Esophagus mucosa (tissue), 1 donor: ENCODE measurements at places on chromosomes 7 and 10. TPM values are rescaled to one million over a fixed set of nuclear protein-coding genes. Genes with fewer than 3 reads are reported as not detected.
A peak's percentile ranks its signal among the peaks of the same experiment; 100 is the strongest.

DNA sequence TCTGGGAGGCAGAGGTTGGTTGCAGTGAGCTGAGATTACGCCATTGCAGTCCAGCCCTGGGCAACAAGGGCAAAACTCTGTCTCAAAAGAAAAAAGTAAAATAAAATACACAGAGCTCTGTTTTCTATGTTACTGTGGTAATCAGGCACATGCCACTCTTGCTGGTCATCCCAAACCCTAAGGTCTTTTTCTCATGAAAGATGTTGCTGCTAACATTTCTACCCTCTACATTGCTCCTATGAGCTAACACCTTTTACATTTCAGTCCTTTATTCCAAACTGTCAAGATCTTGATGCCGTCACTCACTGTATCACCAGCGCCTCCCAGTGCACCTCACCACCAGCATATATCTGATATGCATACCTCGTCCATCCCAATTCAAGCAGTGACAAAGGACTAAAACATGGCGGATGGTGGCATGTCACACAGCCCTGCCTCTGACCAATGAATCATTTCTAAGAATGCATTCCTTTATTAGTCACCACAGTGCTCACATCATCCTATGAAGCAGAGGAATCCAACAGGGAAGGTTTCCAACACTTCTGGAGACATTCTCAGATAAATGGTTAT lies 4.3 kb downstream of the DAGLB start:
- ATAC-seq: peak; percentile 42

DNA sequence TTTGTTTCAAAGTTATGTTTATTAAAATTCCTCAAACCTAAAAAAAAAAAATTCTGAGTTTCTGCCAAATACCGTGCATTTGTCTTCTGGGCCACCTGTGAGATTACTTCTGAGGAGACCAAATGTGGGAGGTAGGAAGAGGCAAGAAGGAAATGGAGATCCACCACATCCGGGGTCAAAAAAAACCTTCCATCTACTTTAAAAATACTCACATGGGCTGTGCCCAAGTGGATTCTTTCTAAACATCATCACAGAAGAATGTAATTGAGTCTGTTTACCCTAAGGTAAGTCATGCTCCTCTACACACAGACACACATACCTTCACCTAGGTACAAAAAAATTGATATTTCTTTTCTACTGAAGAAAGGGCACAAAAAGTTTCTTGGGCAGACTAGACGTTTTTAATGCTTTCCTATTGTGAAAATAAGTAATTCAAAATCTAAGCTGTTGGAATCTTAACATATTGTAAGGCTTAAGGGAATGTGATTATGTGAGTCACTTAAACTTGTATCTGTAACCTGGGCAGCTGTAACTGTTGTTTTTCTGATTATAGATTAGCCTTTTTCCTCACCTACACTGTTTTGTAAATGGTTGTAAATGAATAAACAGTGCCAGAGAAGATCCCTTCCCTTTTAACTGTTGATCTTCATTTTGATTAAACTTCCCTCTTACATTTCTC lies 19.1 kb upstream of the SPOCK2 start:
- no peak for ATAC-seq

DNA sequence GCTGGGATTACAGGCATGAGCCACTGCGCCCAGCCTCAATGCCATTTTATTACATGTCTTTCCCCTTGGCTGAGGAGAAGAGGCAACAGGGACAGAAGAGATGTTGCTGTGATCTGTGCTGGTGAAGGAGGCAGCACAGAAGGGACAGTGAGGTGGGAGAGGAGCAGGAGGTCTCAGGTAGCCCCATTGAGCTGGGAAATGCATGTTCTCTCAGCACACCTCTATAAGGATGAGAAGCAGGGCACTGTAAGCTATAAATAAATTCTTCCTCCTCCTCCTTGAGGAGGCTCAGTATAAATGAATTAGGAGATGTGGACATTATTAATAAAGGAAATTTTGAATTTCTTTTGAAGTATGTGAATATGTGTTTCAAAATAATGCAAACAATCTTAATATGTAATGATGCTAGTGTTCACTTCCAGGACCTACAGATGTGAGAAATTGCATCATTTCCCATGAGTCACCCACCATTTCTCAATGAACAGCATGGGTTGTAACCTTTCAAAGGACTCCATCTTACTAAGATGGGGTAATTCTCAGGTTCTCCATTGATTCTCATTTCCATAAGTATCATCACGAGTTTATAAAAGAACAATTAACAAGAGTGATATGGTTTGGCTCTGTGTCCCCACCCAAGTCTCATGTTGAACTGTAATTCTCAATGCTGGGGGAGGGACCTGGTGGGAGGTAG lies 88.9 kb upstream of the ODAD2 start:
- peak; percentile 64 for ATAC-seq

DNA sequence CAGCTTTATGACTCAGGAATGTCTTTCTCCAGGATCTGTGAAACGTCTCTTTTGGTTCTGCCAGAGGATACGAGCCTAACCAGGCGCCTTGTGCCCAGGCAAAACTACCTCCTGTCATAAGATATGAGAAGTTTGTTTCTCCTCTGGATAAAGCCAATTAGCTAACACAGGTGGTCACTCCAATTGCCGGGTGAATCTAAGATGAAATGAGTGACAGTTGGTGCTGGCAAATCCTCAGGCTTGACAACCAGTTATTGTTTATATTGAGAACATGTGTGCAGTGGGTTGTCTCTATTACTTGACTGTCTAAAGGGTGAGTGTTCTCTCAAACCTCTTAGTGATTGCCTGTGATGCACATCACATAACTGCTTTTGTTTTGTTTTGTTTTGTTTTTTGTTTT lies 449.1 kb downstream of the XPNPEP1 start:
- no peak for ATAC-seq

DNA sequence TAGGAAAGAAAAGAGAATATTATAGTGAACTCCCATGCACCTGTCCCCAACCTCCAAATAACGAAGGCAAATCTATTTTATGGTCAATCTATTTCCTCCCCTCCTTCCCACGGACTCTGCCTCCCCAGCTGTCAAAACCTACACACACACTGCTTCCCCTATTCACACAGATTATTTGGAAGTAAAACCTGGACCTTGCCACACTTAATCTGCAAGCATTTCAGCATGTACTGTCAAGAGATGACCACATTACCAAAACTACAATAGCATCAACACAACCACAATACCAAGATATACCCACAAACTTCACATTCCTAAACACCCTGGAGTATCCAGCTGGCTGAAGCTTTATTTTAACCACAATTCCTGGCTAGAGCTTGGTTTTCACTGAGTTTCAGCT lies 27.8 kb upstream of the KCNK18 start:
- ATAC-seq: no peak

The HOXA3 gene
- total RNA-seq: 5.4 TPM

GRCh38 chr7:134422638-134423037 lies 36.3 kb downstream of the AKR1B1 start:
- ATAC-seq: no peak

DNA sequence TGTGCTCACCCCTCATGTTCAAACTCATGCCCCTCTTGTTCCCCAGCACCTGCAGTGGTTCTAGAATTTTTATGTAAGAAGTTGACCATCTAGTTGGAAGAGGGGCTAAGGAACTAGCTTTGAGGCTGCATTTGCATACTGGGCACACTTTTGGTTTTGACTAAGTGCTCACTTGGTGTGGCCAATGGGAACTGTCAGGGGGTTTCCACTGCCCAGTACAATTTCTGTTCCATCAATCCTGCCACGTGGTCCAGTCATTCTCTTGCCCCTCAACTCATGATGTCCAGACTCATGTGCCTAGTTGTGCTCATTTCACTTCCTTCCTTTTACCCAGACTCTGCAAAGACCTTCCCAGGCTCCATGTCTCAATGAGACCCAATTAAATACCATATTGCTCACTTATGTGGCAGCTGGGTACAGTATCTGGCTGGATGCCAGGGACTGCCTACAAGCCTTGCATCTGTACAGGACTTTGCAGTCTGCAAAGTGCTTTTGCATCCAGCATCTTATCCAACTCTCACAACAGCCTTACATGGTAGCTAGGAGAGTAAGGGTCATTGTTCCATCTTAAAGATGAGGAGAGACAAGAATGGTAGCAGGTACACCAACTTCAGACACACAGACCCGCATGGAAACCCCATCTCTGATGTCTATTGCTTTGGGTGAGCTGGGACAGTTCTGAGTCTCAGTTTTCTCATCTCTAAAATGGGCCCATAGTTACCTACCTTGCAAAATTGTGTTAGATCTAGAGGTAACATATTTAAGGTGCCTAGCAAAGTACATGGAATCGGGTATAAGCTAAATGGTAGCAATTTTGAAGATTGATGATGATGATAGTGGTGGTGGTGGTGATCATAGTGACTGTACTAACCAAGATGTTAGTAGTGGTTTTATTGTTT lies 30.1 kb upstream of the KCNMA1 start:
- no peak for ATAC-seq

GRCh38 chr10:35331894-35332640 lies 4.2 kb upstream of the CCNY start:
- peak; percentile 82 for ATAC-seq

DNA sequence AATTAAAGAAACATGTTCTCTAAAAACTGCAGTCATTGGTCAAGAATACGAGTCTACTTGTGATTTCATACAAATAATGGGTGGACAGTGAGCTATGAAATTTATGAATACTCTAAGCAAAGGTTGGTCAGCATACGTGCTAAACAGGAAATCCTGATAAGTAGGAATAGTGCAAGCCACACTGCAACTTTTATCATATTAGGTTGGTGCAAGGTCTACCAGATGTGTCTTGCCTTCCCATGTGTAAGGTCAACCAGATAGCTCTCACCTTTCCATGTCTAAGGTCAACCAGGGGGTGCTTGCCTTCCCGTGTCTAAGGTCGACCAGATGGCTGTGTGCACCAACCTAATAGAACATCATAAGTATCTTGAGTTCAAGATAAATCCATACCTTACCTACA lies 2.0 kb upstream of the ITGB1 start:
- no peak for ATAC-seq

GRCh38 chr10:92619368-92619767 lies 26.4 kb downstream of the KIF11 start:
- ATAC-seq: no peak

DNA sequence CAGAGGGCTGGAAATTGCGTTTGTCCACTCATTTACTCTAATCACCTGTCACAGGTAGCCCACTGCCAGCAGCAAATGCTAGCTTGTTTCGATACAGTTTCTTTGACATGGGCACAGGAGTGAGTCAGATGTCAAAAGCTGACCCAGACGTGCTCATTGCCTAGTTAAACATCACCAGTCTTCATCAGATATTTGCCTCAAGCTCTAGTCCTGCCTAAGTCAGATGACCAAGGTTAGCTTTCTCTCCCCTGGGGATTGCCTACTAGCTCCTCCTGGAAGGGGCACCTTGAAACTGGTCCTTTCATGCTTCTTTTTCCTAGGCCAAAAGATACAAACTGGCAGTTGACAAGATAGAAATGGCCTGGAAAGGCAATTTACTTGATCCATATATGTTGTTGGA lies 35.2 kb downstream of the GPAM start:
- no peak for ATAC-seq

The NUTM2A gene
- 0.40 TPM for total RNA-seq

DNA sequence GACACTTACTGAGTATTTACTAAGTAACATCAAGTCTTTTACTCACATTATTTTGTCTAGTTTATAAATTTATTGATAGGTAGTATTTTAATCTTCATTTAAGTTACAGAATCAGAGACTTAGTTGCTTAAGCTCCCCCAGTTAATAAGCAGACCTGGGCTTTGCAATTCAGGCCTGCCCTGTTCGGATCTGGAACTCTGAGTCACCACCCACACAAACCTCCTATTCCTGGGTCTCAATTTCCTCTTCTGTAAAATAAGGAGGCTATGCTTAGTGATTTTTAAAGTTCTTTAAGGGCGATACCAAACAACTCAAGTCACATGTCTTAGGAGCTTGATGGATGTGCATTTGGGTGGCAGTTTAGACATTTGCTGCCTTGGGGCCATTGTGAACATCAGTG lies 3.5 kb upstream of the MGAM start:
- ATAC-seq: no peak

The ANK3 gene
- total RNA-seq: 39.1 TPM

- ATAC-seq: peak; percentile 57
These were observed 88.2 kb downstream of the ELFN1 start for GRCh38 chr7:1758028-1758858.

- ATAC-seq: no peak
These were observed 15.2 kb downstream of the CAMK1D start for GRCh38 chr10:12364559-12364958.

DNA sequence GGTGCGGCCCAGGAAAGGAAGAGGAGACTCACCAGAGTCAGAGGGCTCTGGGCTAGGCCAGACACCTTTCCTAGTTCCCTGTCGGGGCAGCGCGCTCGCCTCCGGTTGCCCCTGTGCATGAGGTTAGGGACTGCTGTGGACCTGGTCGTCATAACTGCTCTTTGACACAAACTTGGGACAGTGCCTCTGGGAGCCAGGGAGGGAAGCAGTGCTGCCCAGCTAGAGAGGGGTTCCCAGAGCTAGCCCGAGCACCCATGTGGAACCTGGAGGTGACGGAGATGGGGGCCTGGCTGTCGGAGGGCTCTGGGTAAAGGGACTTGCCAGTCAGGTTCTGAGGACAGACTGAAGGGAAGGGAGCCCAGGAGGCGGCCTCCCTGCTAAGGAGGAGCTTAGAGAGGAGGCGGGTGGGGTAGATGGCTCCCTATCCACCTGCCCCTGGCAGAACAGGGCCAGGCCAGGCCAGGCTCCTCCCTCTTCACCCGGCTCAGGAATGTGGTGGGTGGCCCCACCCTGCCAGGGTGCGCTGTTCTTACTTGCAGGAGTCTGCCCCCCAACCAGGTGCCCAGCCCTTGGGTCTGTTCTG lies 29.7 kb downstream of the AGAP3 start:
- ATAC-seq: peak; percentile 94
